ENCODE measurements at places on chromosomes 5 and 9.

DNA sequence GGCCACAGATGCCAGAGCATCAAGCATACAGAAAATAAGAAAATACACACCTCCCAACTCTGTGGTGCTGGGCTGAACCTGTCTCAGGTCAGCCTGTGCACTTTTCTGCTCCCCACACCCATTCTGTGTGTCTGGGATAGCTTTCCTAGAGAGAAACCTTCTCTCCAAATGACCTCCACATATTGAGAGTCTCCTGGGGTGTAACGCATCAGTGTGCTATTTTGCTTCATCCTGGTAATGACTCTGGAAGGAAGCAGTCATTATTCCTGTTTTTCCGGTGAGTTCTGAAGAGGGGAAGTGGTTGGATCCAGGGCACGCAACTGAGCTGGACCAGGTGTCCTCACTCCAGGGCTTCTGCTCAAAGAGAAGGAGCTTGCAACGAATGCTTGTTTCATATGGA, 73.2 kb upstream of the SH3PXD2B start:
- DNase-seq = no peak
- no peaks in the 10 kb centered on the region for H3K36me3 ChIP-seq
- no peak overlapping the region for H3K4me3 ChIP-seq
- no peak overlapping the region for H3K27ac ChIP-seq

DNA sequence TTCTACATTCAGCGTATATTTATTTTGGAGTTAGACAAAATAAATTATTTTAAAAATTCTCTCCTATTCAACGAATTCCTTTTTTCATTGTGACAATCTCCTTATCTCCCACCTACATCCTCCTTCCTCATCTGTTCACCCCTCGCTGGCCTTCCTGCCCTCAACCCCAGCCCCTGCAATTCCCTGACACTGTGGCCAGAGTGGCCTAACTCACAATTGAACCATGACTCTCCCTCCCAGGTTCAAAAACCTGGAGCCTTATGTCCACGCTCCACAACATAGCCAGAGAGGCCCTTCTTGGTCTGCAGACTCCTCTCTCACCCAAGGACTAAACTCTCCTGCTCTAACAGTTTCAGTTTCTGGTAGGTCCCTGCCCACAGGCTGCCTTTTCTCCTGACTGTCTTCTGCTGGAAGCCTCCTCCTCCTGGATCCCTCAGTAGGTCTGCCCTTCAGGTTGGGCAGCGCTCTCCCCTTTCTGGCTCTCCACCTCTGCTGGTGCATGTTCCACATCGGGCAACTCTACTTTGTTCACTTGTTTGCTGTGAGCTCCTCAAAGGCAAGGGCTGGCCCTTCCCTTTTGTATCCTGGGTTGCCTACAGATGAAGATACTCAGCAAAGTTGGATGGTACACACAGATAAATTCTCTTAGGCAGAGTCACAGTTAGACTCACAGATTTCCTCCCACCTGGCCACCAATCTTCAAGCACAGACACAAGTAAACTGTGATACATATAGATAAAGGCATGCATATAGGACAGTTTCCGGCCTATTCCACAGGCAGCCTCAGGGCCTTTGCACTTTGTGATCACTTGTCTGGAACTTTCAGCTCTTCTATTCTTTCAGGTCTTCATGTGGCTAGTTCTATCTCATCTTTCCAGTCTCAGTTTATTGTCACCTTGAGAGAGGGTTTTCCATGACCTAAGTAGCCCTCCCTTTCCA, 19.8 kb upstream of the MYORG start:
- H3K27ac ChIP-seq = no peak overlapping the region
- no peak for DNase-seq
- H3K4me1 ChIP-seq = no peaks in the 10 kb centered on the region
- no peak overlapping the region for H3K4me3 ChIP-seq
- H3K36me3 ChIP-seq = peaks cover 16% of the 10 kb centered on the region

- no peak overlapping the region for H3K4me3 ChIP-seq
- no peaks in the 10 kb centered on the region for H3K4me1 ChIP-seq
- H3K27me3 ChIP-seq = no peaks in the 10 kb centered on the region
- H3K36me3 ChIP-seq = no peaks in the 10 kb centered on the region
- no peak for DNase-seq
- no peak overlapping the region for H3K27ac ChIP-seq
Observed at GRCh38 chr5:116453988-116454411, 120.6 kb downstream of the SEMA6A start.

DNA sequence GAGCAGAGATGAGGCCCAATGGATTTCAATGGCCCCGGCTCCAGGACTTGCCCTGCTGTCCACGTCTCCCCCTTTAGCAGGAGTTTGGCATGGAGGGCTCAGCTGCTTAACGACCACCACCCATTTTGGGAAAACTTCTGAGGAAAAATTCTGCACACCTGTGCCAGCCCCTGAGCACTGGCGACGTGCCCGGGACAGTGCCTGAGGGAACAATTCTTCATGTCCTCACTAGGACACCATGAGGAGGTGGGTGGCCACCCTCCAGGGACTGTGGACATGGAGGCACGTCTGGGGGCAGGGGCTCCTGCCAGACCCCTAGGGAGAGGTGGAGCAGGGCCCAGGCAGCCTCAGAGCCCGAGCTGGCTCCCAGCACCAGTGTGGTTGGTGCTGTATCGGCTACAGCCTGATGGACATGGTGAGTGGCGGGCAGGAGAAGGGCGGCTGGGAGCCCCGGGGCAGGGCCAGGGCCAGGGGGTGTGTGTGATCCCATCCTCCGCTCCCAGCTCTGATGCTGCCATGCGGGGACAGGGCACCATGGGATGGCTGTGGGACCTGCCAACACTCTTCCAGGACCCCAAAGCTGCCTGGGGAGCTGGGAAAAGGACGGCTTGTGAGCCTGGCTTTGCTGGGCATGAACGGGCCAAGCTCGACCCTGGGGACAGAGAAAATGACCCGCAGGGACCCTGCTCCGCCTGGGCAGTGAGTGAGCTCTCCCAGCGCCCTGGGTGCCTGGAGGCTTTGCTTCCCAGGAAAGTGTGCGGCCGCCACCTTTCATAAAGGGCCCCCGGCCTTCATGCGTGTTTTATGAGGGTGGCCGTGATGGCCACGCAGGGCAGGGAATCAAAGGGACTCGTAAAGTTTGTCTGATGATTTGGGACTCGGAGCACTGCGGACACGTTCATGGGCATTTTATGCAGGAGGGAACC, 3.6 kb upstream of the QSOX2 start:
- H3K27me3 ChIP-seq = no peaks in the 10 kb centered on the region
- H3K36me3 ChIP-seq = no peaks in the 10 kb centered on the region
- H3K4me1 ChIP-seq = peaks cover 13% of the 10 kb centered on the region
- H3K4me3 ChIP-seq = no peak overlapping the region

DNA sequence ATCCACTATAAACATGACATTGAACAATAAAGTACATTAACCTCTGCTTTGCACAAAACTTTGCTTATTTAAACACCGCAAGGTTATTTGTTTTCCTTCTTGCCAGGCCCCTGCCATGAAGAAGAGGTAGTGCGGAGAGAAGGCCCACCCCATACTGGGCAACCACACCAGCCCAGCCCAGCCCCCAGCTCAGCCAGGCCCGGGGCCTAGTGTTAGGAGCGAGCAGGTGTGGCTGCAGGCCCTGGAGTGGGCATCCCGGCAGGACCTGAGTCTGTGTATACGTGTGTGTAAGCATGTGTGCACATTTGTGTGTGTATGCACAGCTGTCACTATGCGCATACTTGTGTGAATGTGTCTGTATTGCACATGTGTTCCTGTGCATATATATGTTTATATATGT, 90.4 kb upstream of the MVB12B start:
- H3K27me3 ChIP-seq = no peaks in the 10 kb centered on the region
- H3K36me3 ChIP-seq = no peaks in the 10 kb centered on the region
- H3K4me1 ChIP-seq = peaks cover 4% of the 10 kb centered on the region
- no peak for DNase-seq
- H3K4me3 ChIP-seq = no peak overlapping the region
- H3K27ac ChIP-seq = no peak overlapping the region

DNA sequence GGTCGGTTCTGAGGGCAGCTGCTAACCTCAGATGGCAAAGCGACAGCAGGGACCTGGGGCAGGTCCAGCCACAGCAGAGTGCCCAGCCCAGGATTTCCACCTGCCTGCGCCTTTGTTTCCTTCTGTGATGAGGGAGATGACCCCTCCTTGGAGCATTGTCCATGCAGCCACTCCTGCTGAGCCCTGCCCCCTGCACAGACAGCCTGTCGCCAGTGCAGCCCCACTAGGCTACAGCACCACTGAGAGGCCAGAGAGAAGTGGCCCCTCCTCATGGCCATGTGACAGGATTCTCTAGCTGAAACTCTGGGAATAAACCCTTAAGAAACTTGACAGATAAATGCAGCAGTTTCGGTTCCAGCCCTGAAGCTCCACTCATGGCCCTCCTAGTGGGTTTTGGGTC, 10.5 kb upstream of the MRNIP start:
- no peaks in the 10 kb centered on the region for H3K27me3 ChIP-seq
- no peak for DNase-seq
- peaks cover 28% of the 10 kb centered on the region for H3K36me3 ChIP-seq
- no peaks in the 10 kb centered on the region for H3K4me1 ChIP-seq
- no peak overlapping the region for H3K27ac ChIP-seq

All from thyroid gland (tissue), 4 donors.